Suprapubic skin (tissue), 4 donors: ENCODE measurements at places on chromosomes 6 and 20. TPM values are rescaled to one million over a fixed set of nuclear protein-coding genes. Genes with fewer than 3 reads are reported as not detected.

DNA sequence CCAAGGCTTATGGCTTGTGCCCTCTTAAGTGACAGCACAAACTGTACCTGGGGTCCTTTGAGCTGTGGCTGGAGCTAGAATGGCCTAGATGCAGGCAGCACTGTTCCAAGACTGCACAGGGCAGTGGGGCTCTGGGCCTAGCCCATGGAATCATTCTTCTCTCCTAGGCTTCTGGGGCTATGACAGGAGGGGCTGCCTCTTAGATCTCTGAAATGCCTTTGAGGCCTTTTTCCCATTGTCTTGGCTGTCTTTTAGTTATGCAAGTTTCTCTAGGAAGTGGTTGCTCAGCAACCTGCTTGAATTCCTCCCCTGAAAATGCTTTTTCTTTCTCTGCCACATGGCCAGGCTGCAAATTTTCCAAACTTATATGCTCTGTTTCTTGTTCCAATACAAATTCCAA is 183.4 kb downstream of the WDR27 start:
- H3K27ac ChIP-seq: no peak overlapping the region
- H3K4me1 ChIP-seq: no peaks in the 10 kb centered on the region
- H3K4me3 ChIP-seq: no peak overlapping the region
- DNase-seq: no peak
- no peaks in the 10 kb centered on the region for H3K36me3 ChIP-seq
- no peaks in the 10 kb centered on the region for H3K27me3 ChIP-seq

The CST2 gene
- total RNA-seq: 1.1 TPM

The BPIFA1 gene
- not detected for total RNA-seq

The HTR1E gene
- not detected for total RNA-seq

The WRNIP1 gene
- 62.0 TPM for total RNA-seq
